ENCODE measurements at places on chromosomes 2 and 18.

DNA sequence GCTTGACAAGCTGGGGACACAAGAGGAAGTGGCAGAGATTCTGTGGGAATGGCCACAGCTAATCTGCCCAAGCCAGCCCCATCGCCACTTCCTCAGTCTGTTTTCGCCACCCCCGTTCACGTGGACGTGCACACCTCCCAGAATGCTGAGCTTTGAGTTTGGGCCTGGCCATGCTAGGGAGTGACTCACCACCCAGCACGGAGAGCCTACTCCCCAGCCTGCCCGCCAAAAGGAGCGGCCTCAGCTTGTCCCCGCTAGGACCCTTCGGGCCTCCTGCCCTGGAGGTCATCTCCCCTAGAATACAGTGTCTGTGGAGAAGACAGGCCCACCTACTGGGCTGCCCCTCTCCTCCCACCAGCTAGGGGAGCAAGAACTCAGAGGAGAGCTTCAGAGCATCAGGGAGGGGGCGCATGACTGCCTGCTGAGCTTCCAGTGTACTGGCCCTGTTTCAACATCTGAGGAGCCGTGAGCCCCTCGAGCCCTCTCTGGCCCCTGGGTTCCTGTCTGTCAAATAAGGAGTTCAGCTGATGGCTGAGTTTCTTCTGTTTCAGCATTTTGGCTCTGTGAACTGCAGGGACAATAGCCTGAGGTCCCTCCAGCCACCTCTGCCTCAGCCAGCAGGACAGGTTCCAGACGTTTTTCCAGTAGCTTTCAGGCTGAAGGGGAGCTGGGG, 5.1 kb downstream of the SLC35F6 start:
- peak; percentile 50 for DNase-seq

DNA sequence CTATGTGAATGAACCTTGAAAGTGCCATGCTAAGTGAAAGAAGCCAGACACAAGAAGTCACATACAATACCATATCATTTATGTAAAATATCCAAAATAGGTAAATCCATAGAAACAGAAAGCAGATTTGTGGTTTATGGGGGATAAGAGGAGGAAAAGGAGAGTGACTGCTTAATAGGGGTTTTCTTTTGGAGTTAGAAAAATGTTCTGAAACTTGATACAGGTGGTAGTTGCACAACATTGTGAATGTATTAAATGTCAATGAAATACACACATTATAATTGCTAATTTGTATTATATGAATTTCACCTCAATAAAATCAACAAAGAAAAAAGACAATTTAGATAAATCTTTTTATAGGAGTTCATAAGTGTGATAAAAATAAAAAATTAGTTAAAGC, 37.1 kb downstream of the MEMO1 start:
- no peak for DNase-seq

- DNase-seq: no peak
These were observed 7.4 kb upstream of the ERICH2 start for GRCh38 chr2:170762760-170763159.

GRCh38 chr18:7561909-7562460, 5.1 kb upstream of the PTPRM start:
- no peak for DNase-seq

DNA sequence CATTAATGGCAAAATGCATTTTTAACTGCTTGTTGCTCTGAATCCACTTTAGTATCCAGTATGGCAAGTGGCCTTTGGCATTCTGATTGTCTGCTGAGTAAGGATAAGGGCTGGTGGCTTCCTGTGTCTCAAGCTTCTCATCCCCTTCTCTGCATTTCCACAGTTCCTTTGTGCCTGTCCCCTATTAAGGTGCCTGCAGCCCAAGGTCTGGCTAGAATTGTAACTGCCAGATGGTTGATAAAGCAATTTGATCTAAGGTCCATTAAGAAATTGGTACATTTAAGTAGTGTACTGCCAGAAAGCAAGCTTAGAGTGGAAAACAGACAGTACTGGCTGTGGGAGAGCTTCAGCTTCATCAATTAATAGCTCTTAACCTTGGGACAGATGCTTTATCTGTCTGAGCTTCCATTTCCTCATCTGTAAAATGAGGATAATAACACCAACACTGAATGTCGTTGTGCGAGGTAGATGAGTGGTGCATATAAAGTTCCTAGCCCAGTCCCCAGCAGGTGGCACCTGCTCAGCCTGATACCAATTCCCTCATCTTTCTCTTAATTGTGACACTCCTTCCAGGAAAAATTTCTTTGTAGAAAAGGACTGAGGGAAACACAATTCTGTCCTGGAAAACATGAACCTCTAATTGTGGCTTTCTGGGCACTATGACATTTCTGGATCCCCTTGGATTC, 570.6 kb upstream of the GCFC2 start:
- DNase-seq: no peak

DNA sequence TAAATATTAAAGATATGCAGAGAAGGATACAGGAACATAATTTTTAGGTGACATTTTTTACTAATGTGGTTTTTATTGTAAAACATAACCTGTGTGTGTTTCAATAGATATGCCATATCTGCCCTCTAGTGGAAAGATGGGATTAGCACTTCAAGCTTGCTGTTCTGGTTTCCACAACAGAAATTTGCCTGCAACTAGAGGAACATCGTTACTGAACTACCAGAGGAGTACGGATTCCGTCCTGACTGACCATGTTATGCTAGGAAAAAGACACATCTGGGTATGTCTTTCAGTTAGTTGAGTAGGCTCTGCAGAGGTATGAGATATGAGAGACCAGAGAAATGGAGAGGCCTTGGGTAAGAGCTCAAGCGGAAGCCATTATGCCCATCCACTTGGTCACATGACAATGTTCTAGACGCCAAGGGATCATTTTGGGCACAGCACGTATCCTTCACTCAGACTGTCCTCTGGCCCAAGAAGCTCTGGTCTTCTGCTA, 104.9 kb downstream of the MBD2 start:
- no peak for DNase-seq

DNA sequence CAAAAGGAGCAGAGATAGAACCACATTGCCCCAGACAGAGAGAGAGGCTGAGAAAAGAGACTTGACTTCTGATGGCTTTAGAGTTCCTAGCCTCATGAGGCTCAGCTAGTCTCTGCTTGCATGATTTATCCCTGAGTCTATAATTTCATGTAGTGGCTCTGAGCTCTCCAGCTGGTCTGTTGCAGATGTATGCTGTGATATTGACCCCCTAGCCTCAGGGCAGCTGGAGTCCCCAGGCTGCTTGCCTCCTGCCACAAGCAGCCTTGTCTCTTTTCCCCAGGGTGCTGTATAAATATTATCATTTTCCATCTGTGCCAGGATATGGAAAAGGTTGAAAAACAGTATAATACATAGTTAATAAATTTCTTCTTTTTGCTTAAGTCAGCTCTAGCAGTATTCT, 467.6 kb upstream of the CWC22 start:
- no peak for DNase-seq

DNA sequence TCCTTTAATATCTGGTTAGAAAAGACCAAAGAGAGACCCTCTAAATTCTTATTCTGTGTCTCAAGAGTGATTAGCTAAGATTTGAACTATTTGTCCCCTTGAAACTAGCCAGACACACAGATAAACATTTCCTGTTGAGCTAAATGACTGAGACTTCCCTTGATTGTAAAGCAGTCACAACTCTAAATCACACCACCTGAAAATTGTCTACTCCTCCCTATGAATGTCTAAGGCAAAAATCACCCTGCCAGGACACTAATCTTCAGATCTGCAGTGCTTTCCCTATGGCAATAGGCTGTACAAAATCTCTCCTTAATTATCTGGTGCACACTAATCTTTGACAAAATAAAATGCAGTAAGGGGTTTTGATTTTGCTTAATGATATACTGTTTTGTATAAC, 200.5 kb upstream of the GULP1 start:
- DNase-seq: no peak
